ENCODE measurements at places on chromosomes 11 and 22. TPM values are rescaled to one million over a fixed set of nuclear protein-coding genes. Genes with fewer than 3 reads are reported as not detected.

- no peak for DNase-seq
- H3K27ac ChIP-seq = no peak overlapping the region
- peaks cover 31% of the 10 kb centered on the region for H3K36me3 ChIP-seq
- no peaks in the 10 kb centered on the region for H3K4me1 ChIP-seq
- H3K27me3 ChIP-seq = no peaks in the 10 kb centered on the region
Measured at GRCh38 chr22:30007361-30007760, 72.9 kb upstream of the HORMAD2 start.

GRCh38 chr11:105381941-105382340 is 227.9 kb upstream of the GRIA4 start:
- H3K27ac ChIP-seq = no peak overlapping the region
- no peaks in the 10 kb centered on the region for H3K27me3 ChIP-seq
- no peaks in the 10 kb centered on the region for H3K4me1 ChIP-seq
- DNase-seq = no peak

- peaks cover 4% of the 10 kb centered on the region for H3K27me3 ChIP-seq
- no peak for DNase-seq
- no peak overlapping the region for H3K27ac ChIP-seq
- no peak overlapping the region for H3K4me3 ChIP-seq
- H3K4me1 ChIP-seq = no peaks in the 10 kb centered on the region
Measured at GRCh38 chr11:74325649-74326645, 14.5 kb upstream of the P4HA3 start.

GRCh38 chr11:8790968-8791367 is 108.4 kb downstream of the RPL27A start:
- H3K4me1 ChIP-seq = no peaks in the 10 kb centered on the region
- H3K27me3 ChIP-seq = no peaks in the 10 kb centered on the region
- H3K4me3 ChIP-seq = no peak overlapping the region
- H3K36me3 ChIP-seq = no peaks in the 10 kb centered on the region

DNA sequence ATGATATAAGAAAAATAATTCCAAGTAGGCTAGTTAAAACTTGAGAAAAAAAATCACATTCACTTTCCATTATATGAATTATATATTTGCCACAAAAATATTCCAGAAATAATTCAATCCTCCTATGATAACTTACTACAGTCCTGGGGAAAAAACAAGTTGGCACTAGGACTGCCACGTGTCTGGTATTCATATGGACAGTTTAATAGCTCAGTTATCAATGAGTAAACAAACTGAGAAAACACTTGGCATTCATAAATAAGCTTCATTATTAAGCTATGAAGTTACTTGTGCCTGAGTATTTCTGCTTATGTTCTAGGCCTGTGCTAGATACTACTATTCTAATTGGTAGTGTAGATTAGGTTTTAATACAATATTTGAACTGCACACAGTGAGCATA is 22.5 kb upstream of the MAML2 start:
- DNase-seq = no peak
- H3K36me3 ChIP-seq = peaks cover 4% of the 10 kb centered on the region
- H3K27me3 ChIP-seq = no peaks in the 10 kb centered on the region
- no peaks in the 10 kb centered on the region for H3K4me1 ChIP-seq

Gene CHKA
- 2.7 TPM for total RNA-seq

GRCh38 chr11:122319085-122319484 is 203.1 kb upstream of the BLID start:
- no peak overlapping the region for H3K4me3 ChIP-seq
- no peak overlapping the region for H3K27ac ChIP-seq
- H3K36me3 ChIP-seq = no peaks in the 10 kb centered on the region

- H3K4me1 ChIP-seq = no peaks in the 10 kb centered on the region
- no peak for DNase-seq
- no peaks in the 10 kb centered on the region for H3K36me3 ChIP-seq
- no peaks in the 10 kb centered on the region for H3K27me3 ChIP-seq
Measured at GRCh38 chr22:24871611-24872205, 65.7 kb downstream of the SGSM1 start.

Gene RAC2
- total RNA-seq = 304 TPM

Gene JAML
- total RNA-seq = 116 TPM

DNA sequence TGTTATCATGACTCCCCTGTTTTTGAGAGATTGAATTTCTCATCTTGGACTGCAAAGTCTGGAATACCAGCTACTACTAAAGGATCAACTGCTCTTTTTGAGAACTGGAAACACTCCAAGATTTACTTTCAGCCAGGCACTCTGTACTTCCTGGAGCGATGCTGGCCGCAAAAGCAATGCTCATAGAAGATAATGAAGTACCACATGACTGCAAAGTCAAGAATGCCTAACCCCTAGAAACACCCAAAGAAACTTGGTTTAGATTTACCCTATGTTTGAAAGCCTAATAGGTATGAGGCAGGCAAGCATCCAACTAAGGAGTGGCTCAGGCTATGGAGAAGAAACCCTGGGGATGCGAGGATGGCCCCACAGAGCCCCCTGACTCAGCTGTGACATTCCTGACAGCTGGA is 47.7 kb upstream of the ARHGAP20 start:
- H3K27me3 ChIP-seq = no peaks in the 10 kb centered on the region
- no peak overlapping the region for H3K4me3 ChIP-seq
- no peaks in the 10 kb centered on the region for H3K36me3 ChIP-seq
- no peaks in the 10 kb centered on the region for H3K4me1 ChIP-seq
- DNase-seq = no peak

DNA sequence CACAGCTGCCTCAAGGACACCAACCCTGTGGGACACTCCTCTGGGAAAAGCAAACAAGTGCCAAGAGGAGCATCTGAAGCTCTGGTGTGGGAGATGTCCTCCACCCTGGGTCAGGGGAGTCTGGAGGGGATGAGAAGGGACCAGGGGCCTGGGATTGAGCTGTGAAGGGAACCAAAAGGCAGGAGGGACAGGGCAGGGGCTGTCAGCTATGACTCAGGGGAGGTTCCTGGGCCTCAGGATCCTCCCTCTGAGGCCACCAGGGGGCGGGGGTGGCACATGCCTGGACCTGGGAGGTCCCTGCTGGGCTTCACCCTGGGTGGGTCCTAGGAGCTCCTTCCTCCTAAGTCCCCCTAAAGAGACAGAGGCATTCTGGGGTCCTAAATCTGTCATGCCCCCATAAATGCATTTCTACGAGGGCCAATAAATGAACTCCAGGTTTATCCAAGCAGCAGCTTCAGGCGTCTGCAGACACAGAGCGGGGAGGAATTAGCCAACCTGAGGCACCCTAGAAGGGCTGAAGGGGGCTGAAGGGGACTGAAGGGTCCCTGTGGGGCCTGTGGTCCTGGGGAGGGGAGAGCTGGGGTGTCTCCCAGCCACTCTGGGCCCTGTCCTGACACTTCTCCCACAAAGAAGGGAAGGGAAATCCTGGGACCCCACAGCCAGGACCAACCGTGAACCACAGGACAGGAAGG is 31.9 kb upstream of the IGLL5 start:
- no peaks in the 10 kb centered on the region for H3K27me3 ChIP-seq
- no peak overlapping the region for H3K4me3 ChIP-seq
- DNase-seq = no peak
- no peak overlapping the region for H3K27ac ChIP-seq
- H3K4me1 ChIP-seq = no peaks in the 10 kb centered on the region

GRCh38 chr11:71130106-71130505 is 122.3 kb downstream of the SHANK2 start:
- no peak overlapping the region for H3K4me3 ChIP-seq
- no peak for DNase-seq
- H3K4me1 ChIP-seq = no peaks in the 10 kb centered on the region
- no peak overlapping the region for H3K27ac ChIP-seq
- no peaks in the 10 kb centered on the region for H3K27me3 ChIP-seq

All from CD4-positive, alpha-beta memory T cell (primary cell).